NCI-H1105 treated with DMSO at 0.1 percent for 48 hours (cell line): ENCODE measurements at places on chromosomes 5 and 9.
A peak's percentile ranks its signal among the peaks of the same experiment; 100 is the strongest.

- DNase-seq, result no peak
Observed at GRCh38 chr9:122949696-122950095, 8.9 kb downstream of the RABGAP1 start.

DNA sequence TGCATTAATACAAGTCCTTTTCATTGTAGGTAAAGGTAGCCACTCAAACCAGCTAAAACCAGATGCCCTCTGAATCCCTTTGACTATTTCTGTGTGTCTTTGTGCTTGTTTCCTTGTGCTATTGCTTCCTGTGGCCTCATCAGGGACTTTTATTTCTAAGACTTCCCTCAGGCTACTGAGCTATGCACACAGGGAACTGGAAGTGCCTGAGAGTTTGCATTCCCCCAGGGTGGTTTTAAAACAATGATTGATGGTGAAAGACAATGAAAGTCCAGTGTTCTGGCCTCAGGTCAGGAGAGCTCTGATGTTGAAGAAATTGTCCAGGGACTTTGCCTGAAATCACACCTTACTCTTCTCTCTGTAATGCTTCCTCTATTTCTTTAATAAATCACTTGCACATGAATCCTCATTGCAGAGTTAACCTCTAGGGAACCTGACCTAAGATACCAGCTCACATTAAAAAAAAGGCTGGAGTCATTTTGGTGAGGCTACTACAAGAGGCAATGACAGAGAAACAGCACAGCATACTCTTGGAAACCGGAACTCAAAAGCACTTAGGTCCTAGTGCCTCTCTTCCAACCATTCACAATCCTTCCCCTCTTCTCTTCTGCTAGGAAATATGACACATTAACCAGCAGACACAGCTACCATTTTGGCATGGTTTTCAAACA lies 158.1 kb upstream of the NREP start:
- DNase-seq, result no peak

GRCh38 chr5:8993031-8993430 lies 552.8 kb downstream of the SEMA5A start:
- no peak for DNase-seq

DNA sequence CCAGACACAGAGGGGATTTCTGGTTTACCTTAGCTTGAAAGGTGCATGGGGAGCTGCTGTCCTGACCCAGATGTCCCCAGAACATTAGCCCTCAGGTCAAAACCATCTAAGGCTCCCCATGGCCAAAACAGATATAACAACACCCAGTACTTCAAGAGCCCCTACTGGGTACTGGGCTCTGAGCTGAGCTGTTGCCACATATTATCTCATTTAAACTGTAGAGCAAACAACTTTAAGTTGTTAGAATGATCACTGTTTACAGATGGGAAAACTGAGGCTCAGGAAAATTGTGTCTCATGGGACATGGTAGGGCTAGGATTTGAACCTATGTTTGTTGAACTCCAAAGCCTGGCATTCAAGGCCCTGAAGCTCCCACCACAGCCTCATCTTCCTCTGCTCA lies 20.6 kb upstream of the SLC25A51 start:
- DNase-seq, result no peak

- DNase-seq, result no peak
Observed at GRCh38 chr5:77333451-77334123, 123.1 kb downstream of the PDE8B start.

DNA sequence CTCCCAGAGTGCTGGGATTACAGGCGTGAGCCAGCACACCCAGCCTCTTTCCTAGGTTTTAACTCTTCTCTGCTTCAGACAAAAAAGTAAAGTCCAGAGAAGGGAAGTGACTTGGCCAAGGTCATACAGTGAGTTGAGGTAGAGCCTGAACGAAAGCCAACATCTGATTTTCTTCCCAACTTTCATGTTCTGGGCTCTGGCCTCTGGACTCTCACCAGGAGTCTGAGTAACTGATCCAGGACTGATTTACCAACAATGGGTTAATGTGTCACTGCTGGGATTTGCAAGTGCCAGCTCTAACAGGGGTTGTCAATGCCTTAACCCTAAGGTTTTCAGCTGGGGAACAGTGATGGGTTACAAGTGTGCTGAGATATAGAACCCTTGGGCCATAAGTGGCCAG lies 32.2 kb upstream of the LARP1 start:
- no peak for DNase-seq

GRCh38 chr5:143198332-143198731 lies 205.2 kb downstream of the NR3C1 start:
- DNase-seq, result no peak

DNA sequence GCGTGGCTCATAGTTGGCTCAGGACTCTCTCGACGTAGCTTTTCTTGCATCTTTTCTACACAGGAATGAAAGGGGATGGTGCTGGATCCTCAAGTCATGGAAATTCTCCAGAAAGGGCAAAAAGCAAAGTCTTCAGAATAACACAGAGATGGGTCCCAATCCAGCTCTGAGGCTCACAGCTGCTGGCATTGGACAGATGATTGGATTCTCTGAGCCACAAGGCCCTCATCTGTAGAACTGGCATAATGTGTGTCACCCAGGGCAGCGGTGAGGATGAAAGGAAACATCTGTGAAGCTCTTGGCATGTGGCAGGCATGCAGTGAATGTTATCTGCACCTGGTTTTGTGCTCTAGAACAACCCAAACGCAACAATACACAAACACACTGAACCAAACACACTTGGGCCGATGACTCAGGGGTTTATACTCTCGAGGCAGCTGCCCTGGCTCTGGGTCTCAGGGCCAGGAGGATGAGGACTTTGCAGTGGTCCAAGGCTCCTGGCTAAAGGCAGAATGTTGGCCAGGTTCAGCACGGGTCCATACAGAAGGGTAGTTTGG lies 64.0 kb upstream of the UBTD2 start:
- DNase-seq, result no peak

DNA sequence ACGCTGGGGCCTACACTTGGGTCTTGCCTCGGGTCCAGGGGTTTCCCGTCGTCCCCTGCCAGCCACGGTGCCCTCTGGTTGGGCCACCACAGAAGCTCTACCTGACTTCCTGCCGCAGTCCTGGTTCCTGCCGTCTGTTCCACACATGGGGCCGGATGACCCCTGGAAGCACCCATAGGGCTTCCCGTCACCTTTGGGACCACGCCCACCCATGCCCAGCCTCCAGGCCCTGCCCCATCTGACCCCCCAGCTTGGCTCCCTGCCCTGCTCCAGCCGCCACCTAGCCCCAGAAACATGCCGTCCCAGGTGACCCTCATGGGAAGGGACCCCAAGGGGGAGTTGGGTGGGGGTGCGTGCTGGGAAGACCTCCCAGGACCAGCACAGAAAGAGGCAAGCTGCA lies 13.7 kb downstream of the MRPL36 start:
- DNase-seq, result no peak

GRCh38 chr9:86072394-86072877 lies 26.9 kb downstream of the GOLM1 start:
- DNase-seq, result no peak

DNA sequence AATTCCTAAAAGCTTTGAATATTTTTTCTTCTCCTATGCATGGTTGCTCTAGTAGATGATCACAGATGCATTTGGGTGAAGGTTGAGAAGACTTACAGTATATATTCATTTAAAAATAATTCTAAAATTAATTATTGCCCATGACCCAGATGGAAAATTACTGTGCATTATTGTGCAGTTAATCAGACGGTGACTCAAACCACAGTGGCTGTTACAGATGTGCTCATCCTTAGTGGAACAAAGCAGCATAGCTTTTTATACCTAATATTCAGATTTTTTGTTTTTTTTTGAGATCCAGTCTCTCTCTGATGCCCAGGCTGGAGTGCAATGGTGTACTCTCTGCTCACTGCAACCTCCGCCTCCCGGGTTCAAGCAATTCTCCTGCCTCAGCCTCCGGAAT lies 10.7 kb downstream of the OR2V1 start:
- no peak for DNase-seq

- DNase-seq, result peak; percentile 9
Observed at GRCh38 chr5:12017007-12017406, 112.8 kb upstream of the CTNND2 start.

DNA sequence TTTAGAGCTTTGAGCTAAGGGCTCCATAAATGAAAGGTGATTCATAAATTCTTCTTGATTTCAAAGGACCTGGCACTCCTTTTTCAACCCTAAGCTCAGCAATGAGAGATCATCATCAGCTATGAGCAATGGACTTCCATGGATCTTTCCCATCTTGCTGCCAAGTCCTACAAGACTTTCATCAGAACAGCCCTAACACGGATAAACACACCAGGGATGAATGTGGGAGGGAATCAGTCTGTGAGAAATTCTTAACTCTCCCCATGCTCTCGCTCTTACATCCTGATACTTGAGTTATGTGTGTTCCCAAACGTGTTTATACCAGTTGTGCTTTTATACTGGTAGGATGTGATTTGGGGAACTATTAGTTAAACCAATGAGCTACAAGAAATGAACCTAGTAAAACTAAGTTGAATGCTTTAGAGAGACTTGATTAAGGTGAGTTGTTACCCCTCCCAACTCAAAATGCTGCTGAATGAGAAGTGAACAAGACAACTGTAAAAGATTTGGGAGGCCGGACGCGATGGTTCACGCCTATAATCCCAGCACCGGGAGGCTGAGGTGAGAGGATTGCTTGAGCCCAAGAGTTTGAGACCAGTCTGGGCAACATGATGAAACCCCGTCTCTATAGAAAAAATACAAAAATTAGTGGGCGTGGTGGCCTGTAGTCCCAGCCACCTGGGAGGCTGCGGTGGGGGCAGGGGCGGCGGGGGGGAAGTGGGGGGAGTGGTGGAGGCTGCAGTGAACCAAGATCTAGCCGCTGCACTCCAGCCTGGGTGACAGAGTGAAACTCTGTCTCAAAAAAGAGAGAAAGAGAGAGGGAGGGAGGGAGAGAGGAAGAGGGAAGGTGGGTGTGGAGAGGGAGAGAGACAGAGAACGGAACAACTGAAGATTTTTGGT lies 5.2 kb upstream of the RPL26L1 start:
- DNase-seq, result no peak

DNA sequence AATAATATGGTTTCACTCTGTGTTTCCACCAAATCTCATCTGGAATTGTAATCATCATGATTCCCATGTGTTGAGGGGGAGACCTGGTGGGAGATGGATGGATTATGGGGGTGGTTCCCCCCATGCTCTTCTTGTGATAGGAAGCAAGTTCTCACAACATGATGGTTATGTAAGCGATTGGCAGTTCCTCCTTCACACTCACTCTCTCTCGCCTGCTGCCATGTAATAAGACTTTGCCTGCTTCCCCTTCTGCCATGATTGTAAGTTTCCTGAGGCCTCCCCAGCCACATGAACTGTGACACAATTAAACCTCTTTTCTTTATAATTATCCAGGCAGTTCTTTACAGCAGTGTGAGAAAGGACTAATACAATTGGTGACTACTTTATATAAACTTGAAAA lies 48.4 kb downstream of the PTBP3 start:
- no peak for DNase-seq

- DNase-seq, result no peak
Observed at GRCh38 chr5:9851458-9851857, 221.3 kb upstream of the TAS2R1 start.

- DNase-seq, result peak; percentile 90
Observed at GRCh38 chr9:113993838-113994540, 84.1 kb downstream of the AMBP start.

- DNase-seq, result no peak
Observed at GRCh38 chr5:118777189-118777736, 211.1 kb downstream of the DTWD2 start.

DNA sequence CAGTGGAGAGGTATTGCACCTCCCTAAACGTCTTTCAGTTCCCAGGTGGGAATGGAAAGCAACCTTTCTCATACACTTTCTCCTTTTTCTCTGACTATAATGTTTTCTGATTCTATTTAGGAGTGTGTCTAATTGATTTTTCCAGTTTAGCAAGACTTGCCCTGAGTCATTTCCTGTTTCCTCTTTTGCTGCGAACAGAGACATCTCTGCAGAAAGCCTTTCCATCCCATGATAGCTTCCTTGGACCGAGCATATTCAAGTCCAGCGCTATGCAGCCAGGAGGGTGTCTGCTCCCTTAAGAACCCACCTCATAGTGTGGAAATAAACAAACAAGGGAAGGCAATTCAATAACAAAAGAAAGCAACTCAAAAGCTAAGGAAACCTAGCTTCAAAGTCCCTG lies 60.0 kb upstream of the CDH6 start:
- DNase-seq, result no peak

- DNase-seq, result no peak
Observed at GRCh38 chr5:466661-467310, 23.8 kb downstream of the EXOC3 start.

DNA sequence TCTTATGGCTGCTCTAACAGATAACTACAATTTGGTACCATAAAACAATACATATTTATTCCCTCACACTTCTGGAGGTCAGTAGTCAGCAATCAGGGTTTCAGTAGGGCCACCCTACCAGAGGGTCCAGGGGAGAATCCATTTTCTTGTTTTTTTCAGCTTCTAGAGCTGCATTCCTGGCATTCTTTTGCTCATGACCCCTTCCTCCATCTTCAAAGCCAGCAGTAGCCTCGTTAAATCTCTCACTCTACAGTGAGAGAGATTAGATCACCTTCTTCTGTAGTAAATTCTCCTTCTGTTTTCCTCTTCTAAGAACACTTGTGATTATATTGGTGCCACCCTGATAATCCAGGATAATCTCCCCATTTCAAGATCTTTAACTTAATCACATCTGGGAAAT lies 187.4 kb downstream of the RFK start:
- no peak for DNase-seq

DNA sequence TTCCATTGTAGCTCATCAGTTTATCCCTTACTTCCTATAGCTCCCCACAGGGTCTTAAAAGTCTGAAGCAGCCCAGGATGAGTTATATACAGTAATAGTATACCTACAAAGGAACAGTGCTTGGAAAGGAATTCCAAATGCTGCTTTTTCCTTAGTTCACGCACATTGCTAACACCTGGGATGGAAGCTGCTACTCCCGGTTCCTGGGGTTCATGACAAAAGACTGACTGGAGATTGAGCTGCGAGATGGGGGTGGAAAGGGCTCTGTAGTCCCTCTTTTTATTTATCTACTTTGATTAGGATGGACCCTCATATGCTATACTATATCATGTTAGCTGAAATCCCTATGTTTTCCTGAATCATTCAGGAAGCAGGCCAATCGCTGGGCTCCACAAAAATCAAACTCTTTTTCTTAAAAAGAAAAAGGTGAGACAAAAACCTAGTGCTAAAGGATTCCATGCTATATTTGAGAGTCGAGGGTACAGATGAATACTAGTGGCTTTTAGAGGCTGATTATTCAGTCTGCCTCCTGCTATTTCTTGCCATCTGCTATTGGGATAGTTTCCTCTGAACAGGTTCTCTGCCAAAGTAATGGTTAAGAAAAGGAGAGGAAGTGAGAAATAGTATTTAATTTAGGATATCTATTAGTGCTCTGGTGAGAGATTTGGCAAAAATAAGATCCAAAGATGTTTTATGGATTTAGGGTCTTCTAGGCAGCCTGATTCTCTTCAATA lies 81.2 kb downstream of the MRPS27 start:
- no peak for DNase-seq

GRCh38 chr5:177116631-177117373 lies 16.8 kb upstream of the NSD1 start:
- DNase-seq, result no peak

DNA sequence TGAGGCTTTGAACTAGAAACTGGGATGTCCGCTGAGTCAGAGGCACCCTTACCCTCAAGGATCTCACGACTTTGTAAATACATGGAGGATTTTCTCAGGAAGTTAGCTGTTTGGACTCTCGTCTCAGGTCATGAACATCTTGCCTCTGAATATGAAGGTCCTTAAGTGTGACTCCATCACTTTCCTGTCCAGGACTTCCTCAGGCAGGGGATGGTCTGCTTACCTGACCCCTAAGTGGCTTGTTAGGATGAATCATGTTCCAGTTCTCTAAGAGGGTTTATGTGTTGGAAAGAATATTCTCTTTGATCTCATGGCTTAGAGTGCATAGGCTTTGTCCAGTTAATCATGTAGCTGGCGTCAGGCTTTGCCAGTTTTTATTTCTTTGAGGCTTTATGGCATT lies 511.7 kb upstream of the KLF4 start:
- DNase-seq, result no peak
